Stimulated activated CD8-positive, alpha-beta memory T cell treated with anti-CD3 and anti-CD28 coated beads, Interleukin-4, amount 100 ng/mL, for 4 hours (primary cell): ENCODE measurements at places on chromosomes 3 and 15.

- DNase-seq = no peak
Observed at GRCh38 chr3:69913422-69913821, 86.1 kb upstream of the SAMMSON start.

DNA sequence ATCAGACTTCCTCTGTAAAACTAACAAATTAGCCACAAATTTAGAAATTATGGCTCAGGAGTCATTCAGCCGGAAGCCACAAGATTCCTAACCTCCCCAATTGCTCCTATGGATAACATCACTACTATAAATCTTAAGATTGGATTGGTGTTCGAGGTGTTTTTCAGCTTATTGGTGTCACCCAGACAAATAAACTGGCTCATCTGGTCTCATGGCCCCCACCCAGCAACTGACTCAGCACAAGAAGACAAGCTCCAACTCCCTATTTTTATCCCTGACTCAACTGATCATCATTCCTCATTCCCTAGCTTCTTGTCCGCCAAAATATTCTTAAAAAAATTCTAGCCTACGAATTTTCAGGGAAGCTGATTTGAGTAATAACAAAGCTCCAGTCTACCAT is 135.1 kb upstream of the STRIT1 start:
- DNase-seq = no peak

DNA sequence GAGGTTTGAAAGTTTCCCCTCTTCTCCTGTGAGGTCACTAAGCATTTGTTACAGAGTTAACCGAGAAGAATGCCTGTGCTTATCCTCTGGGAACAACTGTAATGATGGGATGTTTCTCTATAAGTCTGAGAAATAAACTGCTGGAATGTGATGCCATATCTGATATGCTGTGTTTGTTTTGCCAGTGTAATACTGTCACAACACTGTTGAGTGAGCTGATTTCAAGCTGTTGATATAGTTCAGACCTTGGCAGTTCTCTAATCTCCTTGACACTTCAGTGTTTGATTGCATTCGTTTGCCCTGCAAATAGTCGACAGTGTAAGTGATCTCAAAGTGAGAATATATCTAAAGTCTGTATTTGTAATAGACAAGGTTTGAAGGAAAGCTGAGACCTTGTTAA is 73.3 kb downstream of the PTPRG start:
- no peak for DNase-seq

- no peak for DNase-seq
Observed at GRCh38 chr3:50819882-50820281, 145.2 kb downstream of the DOCK3 start.

- no peak for DNase-seq
Observed at GRCh38 chr15:98398056-98398455, 250.3 kb upstream of the IGF1R start.

DNA sequence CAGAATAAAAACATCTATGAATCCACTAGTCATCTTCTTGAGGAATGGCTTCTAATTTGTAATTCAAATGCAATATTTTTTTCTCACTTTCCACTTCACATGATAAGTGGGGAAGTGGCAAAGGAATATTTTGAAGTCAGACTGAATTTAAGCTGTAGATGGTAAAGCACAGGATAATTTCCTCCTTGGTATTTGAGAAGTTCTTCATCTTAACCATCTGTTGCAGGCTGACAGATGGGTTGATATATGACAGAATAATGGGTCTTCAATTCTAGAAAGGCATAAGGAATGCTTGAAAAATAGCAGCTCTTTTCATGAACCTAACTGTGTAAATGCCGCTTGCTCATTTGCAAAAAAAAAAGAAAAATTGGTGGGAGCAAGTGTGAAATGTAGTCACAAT is 66.5 kb upstream of the SNTN start:
- DNase-seq = no peak

DNA sequence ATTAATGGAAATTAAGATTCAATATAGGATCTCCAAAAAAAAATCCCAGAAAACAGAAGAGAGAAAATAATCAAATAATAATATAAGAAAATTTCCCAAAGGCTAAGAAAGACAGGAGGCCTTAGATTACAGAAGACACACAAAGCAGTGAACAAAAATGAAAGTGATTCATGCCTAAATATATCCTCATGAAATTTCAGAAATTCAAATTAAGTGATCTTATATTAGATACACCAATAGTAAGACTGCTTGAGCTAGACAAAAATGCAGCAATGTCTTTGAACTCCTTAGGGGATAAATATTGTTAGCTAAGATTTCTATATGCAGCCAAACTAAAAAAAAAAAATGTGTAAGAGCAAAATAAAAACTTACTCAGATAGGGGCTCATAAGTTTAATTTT is 44.6 kb upstream of the ARPP21 start:
- DNase-seq = no peak

DNA sequence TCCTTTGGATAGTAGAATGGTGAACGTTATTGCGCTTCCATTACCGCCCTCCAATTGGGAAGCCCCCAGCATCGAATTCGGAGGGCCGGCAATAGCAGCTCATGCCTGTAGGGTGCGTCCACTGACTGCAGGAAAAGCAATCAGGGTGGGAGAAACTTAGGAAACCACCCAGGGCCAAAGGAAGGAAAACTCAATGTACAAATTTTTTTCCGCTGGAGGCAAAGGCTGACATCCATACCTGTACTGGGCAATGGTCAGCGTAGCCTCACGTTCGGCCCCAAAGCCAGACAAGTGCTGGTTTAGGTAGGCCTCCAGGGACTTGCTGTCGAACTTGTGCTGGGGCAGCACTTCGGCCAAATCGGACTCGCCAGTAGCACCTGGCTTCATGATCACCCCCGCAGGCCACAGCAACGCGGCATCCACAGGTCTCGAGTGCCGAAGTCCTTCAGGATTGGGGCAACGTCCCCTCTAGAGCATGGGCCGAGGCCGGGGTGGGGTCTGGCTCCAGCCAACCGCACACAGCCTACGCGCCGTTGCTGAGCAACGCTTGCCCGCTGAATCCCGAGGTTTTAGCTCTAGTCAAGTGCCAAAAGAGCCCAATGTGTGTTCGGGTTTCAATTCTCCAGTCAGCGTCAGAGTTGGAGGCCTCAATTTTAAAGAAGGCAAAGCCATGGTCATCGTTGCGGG is at the start of gene ACAD11:
Gene ACAD11 (minus strand): TSS at position 445 of the 687 bp plus-strand sequence. CDS start 58 bp downstream, at position 387.
- no peak for DNase-seq

DNA sequence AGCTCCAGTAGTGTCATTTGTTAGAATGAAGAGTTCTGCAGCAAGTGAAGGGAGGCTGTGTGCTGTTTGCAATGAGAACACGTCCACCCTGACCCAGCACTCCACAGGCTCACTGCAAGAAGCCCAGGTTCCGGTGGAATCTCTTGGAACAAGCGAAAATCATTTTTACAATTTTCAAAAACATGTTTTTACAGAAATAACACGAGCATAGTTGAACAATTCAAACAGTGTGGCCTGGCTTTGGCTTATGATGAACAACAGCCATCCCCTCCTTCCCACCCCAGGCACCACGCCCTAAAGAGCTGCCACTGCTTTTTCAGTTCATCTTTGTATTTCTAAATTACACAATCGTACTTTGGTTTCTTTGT is 59.5 kb upstream of the KY start:
- DNase-seq = no peak

- no peak for DNase-seq
Observed at GRCh38 chr3:80770106-80771074, 991.1 kb downstream of the GBE1 start.

- DNase-seq = no peak
Observed at GRCh38 chr3:23331141-23331935, 128.2 kb downstream of the UBE2E2 start.

- DNase-seq = no peak
Observed at GRCh38 chr3:40780291-40780924, 255.6 kb downstream of the ZNF621 start.

GRCh38 chr3:35523838-35524237 is 115.5 kb upstream of the ARPP21 start:
- no peak for DNase-seq

GRCh38 chr3:136114421-136114820 is 81.7 kb downstream of the MSL2 start:
- DNase-seq = no peak

- DNase-seq = no peak
Observed at GRCh38 chr3:22836131-22836530, 367.0 kb upstream of the UBE2E2 start.

GRCh38 chr15:40358471-40359353 is 693 bp downstream of the DISP2 start:
- no peak for DNase-seq

DNA sequence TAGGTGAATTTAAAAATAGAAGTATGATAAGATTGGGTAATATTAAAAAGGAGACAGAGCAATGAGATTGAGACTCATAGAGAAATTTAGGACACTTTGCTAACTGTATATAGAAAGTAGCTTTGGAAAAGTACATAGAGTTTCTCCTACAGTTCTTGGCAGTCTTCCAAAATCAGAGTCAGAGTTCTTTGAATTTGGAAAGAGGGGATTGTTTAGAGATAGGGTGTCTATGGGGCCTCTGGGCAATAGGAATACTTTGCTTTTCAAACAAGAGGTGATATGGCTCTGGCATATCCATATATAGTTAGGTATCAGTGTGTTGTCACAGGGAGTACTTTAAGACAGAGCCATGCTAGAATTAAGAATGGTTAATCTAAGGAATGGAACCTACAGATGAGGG is 477.1 kb upstream of the KCNMB2 start:
- DNase-seq = no peak

GRCh38 chr3:124582196-124582595 is 148.1 kb upstream of the UMPS start:
- no peak for DNase-seq

DNA sequence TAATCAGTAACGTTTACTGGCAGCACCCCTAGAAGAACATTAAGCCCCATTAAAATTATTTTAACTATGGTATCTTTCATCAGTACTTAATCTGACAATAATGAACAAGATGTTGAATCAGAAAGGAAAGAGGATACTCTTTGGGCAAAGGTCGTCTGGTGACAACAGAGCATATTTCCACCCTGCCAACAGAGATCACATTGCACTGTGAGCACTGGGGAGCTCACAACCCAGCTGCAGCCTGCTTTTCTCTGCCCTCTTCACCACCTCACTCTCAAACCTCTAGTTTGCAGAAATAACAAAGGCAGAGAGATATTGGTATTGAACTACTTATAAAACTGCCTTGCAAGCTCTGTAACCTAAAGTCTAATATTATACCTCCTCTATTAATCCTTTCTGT is 130.0 kb downstream of the FBN1 start:
- no peak for DNase-seq

GRCh38 chr3:30577788-30578187 is 28.6 kb upstream of the TGFBR2 start:
- no peak for DNase-seq

DNA sequence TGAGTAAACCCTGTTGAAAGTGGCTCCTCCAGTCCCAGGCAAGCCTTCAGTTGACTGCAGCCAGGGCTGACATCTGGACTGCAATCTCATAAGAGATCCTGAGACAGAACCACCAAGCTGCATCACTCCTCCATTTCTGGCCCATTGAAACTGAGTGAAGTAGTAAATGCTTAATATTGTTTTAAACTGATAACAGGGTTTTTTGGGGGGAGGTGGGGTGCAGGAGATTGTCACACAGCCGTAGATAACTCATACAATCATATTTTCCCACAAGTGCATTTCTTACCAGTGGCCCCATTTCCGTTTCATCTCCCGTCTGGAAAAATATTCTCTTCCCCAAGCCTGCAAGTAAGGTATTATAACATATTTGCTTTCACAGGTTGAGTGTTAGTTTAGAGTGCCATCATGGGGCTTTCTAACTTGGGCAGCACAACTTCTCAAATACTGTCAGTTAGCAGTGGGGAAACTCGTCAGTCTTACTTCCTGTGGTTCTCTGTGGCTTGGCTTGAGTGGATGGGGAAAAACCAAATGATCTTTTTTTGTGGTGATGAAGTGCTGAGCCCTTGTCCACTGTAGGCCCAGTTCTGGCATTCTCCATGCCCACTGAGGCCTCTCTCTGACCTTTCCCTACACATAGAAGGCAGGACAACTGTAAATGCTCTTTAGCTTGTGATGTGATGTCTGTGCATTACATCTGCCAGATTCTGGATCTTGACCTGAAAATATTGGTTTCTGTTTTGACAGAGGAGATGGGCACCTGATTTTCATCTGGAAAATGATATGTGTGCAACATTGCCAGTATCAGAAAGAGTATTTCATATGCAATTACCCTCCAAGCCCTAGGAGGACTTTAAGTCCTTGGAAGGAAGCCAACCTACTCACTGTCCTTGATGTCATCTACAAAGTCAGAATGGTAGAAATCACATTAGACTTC is 90.1 kb upstream of the BHLHE40 start:
- no peak for DNase-seq

- DNase-seq = no peak
Observed at GRCh38 chr3:127804141-127804540, 18.2 kb downstream of the MGLL start.

- DNase-seq = no peak
Observed at GRCh38 chr3:75140904-75141615, 523.1 kb upstream of the FRG2C start.

GRCh38 chr3:48219543-48219942 is 3.8 kb upstream of the CAMP start:
- DNase-seq = no peak

DNA sequence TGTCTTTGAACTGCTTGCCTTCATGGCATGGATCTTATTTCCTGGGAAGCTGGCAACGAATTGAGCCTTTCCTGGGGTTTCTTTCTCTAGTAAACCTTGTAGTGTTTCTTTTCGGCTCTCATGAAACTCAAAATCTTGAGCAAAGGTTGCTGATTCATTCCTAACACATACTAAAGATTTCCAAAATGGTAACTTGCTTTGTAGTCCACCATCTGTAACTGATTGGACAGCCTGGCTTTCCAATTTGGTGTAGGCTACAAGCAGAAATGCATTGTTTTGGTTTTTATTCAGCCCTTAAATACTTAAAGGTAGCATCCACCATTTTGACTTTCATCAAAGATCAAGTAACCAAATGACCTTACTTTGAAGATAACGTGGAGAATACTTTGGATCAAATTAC is 38.1 kb downstream of the LRTM1 start:
- no peak for DNase-seq

DNA sequence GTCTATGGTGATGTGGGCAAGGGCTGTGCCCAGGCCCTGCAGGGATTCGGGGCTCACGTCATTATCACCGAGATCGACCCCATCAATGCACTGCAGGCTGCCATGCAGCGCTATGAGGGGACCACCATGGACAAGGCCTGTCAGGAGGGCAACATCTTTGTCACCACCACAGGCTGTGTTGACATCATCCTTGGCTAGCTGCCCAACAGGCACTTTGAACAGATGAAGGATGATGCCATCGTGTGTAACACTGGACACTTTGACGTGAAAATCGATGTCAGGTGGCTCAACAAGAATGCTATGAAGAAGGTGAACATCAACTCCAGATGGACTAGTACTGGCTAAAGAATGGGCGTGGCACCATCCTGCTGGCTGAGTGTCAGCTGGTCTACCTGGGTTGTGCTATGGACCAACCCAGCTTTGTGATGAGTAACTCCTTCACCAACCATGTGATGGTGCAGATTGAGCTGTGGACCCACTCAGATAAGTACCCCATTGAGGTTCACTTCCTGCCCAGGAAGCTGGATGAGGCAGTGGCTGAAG is 6.1 kb upstream of the USP8 start:
- DNase-seq = no peak

DNA sequence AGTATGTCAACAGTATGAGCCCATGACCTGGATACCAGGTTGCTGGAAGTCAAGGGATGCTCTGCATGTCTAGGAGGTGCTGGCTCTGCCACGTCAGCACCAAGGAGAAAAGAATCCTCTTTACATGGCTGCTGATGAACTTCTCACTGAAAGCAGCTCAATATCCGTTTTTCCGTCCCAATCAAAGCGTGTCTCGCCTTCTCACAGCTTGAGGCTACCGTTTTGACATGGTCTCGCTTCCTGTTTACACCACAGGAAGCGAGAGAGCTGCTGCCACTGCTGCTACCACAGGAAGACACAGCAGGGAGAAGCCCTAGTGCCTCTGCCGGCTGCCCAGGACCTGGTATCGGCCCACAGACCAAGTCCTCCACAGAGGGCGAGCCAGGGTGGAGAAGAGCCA is 27.3 kb downstream of the STARD5 start:
- DNase-seq = no peak
